ENCODE measurements at places on chromosomes 5 and 9.

DNA sequence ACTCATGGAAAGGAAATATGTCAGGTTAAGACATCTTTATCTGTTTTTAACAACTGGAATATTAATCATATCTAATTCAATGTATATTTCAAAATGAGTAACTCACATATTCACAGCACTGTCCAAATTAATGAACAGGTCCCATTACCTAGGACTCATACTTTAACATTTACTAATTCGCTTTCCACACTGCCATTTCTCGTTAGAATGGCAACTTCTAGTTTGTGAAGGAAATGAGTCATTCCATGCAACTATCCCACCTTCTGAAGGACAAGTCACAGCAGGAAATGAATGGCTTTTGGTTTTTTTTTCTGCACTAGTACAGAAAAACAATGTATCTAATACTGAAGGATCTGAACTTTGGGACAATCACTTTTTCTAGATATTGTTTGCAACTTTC lies 24.6 kb upstream of the IFNK start:
- H3K27me3 ChIP-seq = no peaks in the 10 kb centered on the region
- H3K36me3 ChIP-seq = peaks cover 19% of the 10 kb centered on the region
- no peak overlapping the region for H3K27ac ChIP-seq
- H3K4me1 ChIP-seq = peaks cover 17% of the 10 kb centered on the region

GRCh38 chr5:110251366-110251765 lies 475.1 kb downstream of the TMEM232 start:
- no peaks in the 10 kb centered on the region for H3K27me3 ChIP-seq
- H3K36me3 ChIP-seq = no peaks in the 10 kb centered on the region
- no peaks in the 10 kb centered on the region for H3K4me1 ChIP-seq
- no peak overlapping the region for H3K27ac ChIP-seq
- no peak for DNase-seq
- no peak overlapping the region for H3K4me3 ChIP-seq

DNA sequence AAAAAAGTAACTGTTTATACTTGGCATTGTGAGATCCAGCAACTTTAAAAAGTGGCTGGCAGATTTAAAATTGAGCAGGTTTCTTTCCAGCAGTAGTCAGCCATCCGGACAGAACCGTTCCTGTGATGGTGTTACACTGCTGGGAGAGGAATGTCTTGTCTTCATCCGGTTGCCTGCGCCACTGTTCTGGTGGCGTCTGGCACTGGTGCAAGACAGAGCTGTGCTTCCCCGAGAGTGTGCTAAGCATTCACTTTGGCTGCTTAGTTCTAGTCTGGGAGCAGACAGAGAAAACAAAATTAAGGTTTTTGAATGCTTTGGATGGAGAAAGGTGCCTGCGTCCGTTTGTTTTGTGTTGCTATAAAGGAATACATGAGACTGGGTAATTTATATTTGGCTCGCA lies 35.5 kb upstream of the CREBRF start:
- peaks cover 36% of the 10 kb centered on the region for H3K36me3 ChIP-seq
- no peaks in the 10 kb centered on the region for H3K27me3 ChIP-seq
- H3K4me3 ChIP-seq = no peak overlapping the region
- no peak for DNase-seq

GRCh38 chr5:160155017-160155750 lies 35.9 kb upstream of the PWWP2A start:
- no peak for DNase-seq
- H3K27ac ChIP-seq = no peak overlapping the region
- H3K27me3 ChIP-seq = peaks cover 3% of the 10 kb centered on the region
- no peak overlapping the region for H3K4me3 ChIP-seq

GRCh38 chr5:139514486-139514856 lies 31.9 kb upstream of the STING1 start:
- peaks cover 6% of the 10 kb centered on the region for H3K27me3 ChIP-seq
- no peak for DNase-seq
- no peaks in the 10 kb centered on the region for H3K36me3 ChIP-seq
- peaks cover 45% of the 10 kb centered on the region for H3K4me1 ChIP-seq
- H3K27ac ChIP-seq = no peak overlapping the region

All from activated naive CD8-positive, alpha-beta T cell treated with anti-CD3 and anti-CD28 coated beads, Interleukin-2, amount 10 ng/mL, durations not matched to agents 7 days and 5 days (primary cell).